Neuronal stem cell (in vitro differentiated cells): ENCODE measurements at places on chromosomes 12 and 14.

GRCh38 chr14:80973931-80974641 is 18.7 kb downstream of the TSHR start:
- DNase-seq = no peak

GRCh38 chr14:99875421-99875820 is 82.2 kb downstream of the EML1 start:
- no peak for DNase-seq

DNA sequence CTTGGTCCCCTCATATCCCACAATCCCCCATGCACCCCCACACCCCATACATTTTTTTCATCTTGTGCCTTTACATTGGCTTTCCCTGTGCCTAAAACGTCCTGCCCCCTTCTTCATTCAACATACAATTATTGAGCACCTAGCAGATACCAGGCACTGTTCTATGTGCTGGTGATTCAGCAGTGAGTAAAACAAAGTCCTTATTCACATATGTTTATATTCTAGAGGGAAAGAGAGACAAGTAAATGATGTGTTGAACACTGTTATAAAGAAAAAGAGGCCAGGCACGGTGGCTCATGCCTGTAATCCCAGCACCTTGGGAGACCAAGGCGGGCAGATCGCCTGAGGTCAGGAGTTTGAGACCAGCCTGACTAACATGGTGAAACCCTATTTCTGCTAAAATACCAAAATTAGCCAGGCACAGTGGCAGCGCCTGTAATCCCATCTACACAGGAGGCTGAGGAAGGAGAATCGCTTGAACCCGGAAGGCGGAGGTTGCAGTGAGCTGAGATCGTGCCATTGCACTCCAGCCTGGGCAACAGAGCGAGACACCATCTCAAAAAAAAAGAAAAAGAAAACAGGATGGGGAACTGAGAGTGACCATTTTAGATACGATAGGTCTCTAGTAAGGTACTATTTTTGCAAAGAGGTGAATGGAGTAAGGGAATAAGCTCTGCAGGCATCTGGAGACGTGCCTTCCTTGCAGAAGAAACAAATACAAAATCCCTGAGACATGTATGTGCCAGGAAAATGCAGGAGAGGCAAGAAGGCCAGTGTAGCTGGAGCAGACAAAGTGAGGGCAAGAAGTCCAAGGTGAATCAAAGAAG is 12.2 kb downstream of the SLC7A7 start:
- no peak for DNase-seq

DNA sequence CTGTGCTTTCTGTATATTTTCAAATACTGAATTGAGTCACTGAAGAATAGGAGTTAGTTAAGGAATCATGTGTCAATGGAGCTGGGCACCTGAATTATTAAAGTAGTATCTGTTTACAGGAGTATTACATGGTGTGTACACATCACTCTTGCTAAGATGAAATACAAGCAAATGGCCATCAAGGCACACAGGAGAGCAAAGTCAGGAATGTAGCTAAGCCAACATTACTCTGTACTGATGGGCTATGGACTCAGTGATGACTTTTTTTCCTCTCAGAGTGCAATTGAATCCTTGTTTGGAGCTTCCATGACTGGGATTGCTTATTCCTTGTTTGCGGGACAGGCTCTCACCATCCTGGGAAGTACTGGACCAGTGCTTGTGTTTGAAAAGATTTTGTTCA is 45.5 kb downstream of the SLC4A8 start:
- DNase-seq = no peak

GRCh38 chr14:105217774-105218173 is 30.6 kb upstream of the BTBD6 start:
- no peak for DNase-seq

GRCh38 chr14:75579882-75580281 is 1.5 kb downstream of the FLVCR2 start:
- no peak for DNase-seq
